ENCODE measurements at places on chromosomes 6 and 20. TPM values are rescaled to one million over a fixed set of nuclear protein-coding genes. Genes with fewer than 3 reads are reported as not detected.

GPR63 gene
- total RNA-seq = 0.38 TPM

GRCh38 chr6:158536891-158537798 is 22.7 kb upstream of the TMEM181 start:
- DNase-seq = no peak

EEF1A2 gene
- 1.9 TPM for total RNA-seq

DNA sequence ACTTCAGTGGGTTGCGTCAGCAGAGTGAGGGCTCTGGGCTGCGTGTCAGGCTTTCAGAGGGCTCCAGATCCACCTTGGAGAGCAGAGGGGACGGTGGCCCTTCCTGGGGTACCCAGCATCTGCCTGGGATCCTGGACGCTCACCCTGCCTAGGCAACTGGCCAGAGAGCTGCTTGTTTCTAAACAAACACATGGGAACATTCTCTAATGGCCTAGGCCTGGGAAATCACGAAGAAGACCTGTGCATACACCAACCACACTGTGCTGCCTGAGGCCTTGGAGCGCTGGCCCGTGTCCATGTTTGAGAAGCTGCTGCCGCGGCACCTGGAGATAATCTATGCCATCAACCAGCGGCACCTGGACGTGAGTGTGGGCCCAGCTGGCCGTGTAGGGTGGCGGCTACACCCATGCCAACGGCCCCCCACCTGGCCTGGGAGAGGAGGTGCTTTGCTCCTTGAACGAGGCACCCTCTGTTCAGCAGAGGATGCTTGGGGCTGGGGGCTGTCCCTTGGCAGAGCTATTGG is 32.2 kb downstream of the PYGB start:
- no peak for DNase-seq

SLC22A16 gene
- total RNA-seq = not detected

GRCh38 chr20:54091120-54091480 is 20.7 kb upstream of the BCAS1 start:
- no peak for DNase-seq

GRCh38 chr20:6094063-6094462 is 28.8 kb downstream of the FERMT1 start:
- no peak for DNase-seq

DNA sequence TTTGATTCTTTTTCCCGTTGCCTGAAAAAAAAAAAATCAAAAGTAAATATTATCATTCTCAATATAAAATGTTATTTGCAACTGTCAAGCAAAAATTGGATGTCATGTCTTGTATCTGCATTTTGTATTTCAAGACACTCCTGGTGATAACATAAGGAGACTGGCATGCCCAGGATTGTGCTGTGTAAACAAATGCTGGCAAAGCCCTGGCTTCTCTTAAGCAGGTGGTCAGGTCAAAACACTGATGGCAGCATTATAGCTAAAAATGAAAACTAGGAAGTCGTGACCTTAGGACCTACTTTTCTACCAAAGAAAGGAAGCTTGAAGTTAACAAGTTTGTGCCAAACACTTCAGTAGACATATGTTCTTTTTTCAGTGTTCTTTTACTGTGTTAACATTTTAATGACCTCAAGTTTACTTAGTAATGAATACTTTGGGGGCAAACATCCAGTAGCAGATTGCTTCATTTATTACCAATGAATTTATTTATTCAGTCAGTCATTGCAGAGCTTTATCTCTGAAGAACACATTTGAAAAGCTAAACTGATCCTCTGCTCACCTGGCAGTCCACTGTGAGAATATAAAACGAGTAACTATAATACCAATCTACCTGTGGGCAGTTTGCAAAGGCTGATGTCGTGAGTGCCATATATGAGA is 243.1 kb upstream of the FLRT3 start:
- peak; percentile 56 for DNase-seq

SMLR1 gene
- not detected for total RNA-seq

DNA sequence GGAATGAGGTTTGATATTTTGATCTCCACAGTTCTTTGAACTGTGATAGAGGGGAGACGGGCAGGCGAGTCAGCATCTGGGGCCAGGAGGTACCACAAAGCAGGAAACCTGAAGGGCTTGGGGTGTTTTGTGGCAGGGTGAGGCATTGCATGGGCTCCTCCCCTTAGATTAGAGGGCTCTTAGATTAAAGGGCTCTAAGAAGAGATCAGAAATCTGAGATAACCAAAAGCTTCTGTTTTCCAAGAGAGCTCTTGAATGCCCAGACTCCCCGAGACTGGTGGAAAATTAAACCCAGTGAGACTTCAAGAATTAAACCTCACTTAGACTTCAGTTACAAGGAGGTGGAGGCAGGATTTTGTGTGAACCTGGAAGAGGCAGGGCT is 2.4 kb upstream of the GPX5 start:
- DNase-seq = no peak

DEFB132 gene
- not detected for total RNA-seq

DNA sequence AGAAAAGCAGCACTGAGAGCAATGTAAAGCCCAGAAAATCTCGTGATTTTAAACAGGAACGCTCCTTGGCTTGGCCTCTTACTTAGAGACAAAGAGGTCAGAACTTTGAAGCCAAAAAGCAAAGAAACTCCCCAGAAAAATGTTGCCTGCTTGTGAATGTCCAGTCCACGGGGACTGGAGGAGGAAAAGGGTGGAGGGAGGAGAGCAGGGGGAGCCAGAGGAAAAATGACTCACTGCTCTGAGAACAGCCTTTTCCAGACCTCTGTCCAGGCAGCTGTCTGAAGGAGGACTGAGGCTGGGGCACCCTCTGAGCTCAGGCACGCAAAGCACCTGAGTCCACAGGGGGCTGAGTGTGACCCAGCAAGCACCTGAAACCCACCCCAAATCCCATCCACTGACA is 64.7 kb downstream of the TRAM2 start:
- DNase-seq = peak; percentile 66

CALHM6 gene
- 0.64 TPM for total RNA-seq

DNA sequence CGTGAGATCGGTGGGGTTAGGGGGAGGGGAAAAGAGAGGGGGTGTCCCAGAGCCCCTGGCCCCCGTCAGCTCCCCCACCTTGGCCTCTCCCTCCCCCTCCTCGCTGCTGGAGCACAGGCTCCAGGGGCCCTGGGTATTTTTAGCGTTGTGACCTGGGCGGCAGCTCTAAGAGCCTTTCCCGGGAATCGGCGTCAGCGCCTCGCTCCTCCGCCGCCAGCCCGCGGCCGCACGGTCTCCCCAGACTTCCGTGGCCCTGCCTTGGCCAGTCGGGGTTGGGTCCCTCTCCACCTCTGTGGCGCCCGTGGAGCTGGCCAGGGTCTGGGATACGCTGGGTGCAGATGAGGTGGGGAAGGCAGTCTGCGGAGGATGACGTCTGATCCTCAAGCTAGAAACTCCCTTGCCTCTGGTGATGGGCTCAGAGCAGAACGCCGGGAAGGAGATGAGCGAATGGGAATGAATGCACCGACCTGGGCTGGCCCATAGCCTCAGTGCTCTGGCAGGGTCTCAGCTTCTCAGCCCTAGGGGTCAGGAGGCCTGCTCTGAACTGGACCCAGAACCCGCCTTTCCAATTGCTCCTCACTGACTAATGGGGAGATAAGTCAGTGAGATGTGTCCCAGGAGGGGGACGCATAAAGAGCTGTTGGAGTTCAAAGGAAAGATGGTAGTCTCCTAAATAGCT is 883 bp upstream of the DBNDD2 start:
- DNase-seq = peak; percentile 48

DNA sequence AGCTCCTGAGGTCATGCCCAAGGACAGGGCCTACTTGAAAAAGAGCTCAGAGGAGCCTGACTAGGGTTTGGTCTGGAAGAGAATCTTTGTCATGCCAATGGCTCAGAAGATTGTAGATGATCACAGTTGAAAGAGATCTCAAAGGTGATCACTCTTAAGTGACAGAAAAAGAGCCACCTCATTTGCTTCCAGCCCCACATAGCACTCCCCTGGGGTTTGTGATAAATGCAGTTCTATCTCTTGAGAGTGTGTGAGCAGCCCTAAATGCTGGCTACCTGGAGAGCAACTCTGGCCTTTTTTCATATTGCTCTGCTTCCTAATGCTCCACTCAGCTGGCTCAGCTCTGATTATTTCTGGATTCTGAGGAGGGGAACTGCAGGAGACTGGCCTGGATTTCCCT is 39.3 kb downstream of the KLHL32 start:
- DNase-seq = no peak

DNA sequence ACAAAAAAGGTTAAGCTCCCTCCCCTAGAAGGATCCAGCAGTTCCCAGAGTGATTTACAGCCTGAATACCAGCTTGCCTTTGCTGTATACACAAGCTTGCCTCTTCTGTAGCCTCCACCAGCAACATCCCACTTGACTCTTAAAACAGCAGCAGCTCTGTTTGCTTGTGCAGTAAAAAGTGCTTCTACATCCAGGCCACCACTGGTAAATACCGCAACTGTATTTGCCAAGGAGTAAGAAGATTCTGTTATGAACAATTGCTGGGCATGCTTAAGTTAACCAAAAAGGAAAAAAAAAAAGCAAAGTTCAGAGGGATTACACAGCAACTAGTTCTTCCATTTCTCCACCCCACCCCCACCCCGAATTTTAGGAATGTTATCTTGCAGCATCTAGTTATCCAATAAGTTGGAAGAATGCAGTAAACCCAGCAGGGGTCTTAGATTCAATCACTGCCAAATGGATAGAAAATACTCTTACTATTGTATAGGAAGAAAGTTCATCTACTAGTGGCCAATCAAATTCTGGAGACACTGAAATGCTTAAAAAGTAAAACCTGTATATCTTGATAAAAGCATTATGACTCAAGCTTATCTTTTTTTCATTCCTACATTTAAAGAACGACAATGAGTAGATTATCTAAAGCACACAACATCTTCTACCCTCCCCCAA is 4.8 kb downstream of the SALL4 start:
- no peak for DNase-seq

DNA sequence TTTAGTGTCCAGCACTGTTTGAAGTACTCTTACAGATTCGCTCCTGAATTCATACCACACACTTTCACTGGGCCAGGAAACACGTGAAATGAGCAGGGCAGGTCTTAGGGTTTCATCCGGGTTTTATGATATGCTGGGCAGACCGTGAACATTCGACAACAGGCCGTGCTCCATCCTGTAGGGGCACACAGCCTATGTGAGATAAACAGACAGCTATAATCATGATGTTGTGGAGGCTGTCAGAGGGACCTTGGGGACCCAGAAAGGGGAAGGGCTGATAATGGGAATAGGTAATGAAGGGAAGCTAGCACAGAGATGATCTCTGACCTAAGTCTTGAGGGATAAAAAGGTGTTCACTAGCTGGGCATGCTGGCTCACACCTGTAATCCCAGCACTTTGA is 110.4 kb downstream of the RIN2 start:
- DNase-seq = no peak

GRCh38 chr6:119055069-119055468 is 23.4 kb downstream of the FAM184A start:
- no peak for DNase-seq

SOX18 gene
- not detected for total RNA-seq

DNA sequence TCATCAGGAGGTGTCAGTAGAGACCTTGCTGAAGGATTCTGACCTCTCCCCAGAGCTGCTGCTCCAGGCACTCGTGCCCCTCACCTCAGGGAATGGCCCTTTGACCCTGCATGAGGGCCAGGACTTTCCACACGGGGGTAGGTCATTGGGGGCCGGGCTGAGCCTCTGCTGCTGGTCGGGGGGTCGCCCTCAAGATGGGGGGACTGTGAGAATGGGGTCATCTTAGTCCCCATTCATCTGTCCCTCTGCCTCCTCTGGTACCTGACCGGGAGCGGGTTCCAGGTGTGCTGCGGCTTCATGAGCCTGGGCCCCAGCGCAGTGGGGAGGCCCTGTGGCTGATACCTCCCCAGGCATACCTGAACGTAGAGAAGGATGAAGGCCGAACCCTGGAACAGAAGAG is 15.8 kb downstream of the DNPH1 start:
- no peak for DNase-seq

PGC gene
- total RNA-seq = not detected

TBC1D32 gene
- total RNA-seq = 7.9 TPM

DNA sequence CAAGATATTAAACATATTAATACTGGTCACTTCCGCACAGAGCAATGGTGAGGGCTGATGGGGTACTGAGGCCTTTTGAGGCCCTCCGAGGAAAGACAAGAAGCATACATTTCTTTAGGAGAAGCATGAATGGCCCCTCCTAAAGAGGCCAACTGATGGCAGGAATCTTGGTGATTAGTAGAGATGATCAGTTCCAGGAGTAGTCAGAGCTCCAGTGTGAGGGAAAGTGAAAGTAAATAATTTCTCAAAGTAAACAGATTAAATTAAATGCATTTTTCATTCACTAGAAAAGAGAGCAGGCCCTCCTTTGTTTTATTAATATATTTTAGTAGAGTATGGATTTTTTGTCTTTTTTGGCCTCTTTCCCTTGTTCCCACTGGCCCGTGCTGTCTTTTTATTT is 38.2 kb downstream of the NOX3 start:
- no peak for DNase-seq

DNA sequence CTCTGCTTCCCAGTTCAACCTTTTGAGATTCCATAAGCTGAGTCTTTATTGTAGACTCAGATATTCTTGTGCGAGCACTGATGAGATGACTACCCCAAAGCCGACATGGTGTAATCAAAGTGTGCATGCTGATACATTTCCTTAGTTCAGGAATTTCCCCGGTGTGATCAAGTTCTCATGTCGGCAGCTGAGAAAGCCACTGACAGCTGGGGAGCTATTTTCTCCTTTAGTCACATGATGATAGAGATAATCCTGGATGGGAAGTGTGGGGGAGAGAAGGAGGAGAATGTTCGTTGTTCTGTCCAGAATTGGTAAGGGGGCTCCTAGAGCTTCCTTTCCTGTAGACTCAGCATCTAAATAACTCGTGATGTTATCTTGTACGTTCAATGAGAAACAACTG is 7.7 kb upstream of the CAP2 start:
- DNase-seq = peak; percentile 52

- no peak for DNase-seq
These were observed 73.7 kb downstream of the EDN1 start for GRCh38 chr6:12363651-12364381.

ASIP gene
- not detected for total RNA-seq

DNA sequence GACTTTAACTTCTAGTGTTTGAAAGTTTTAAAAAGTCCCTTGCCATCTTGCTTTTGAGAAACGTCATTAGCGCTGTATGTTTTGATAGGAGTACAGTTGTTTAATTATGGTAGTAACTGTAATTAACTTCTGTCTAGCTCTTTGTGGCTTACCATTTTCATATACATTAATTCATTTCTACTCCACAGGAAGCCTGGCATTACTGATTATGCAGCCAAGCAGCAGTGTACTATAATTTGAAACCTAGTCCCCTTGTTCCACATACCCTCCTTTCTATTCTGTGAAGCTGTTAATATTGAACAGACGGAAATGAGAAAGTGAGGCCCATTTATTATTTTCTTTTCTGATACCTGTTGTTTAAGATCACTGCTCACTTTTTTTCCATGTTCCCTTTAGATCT is 235.4 kb downstream of the CDKAL1 start:
- no peak for DNase-seq

PAX1 gene
- total RNA-seq = not detected

NRSN1 gene
- not detected for total RNA-seq

GRCh38 chr6:105487040-105487790 is 84.3 kb upstream of the PREP start:
- no peak for DNase-seq

All from bronchial epithelial cell (primary cell).